ENCODE measurements at places on chromosomes 2 and 18.

DNA sequence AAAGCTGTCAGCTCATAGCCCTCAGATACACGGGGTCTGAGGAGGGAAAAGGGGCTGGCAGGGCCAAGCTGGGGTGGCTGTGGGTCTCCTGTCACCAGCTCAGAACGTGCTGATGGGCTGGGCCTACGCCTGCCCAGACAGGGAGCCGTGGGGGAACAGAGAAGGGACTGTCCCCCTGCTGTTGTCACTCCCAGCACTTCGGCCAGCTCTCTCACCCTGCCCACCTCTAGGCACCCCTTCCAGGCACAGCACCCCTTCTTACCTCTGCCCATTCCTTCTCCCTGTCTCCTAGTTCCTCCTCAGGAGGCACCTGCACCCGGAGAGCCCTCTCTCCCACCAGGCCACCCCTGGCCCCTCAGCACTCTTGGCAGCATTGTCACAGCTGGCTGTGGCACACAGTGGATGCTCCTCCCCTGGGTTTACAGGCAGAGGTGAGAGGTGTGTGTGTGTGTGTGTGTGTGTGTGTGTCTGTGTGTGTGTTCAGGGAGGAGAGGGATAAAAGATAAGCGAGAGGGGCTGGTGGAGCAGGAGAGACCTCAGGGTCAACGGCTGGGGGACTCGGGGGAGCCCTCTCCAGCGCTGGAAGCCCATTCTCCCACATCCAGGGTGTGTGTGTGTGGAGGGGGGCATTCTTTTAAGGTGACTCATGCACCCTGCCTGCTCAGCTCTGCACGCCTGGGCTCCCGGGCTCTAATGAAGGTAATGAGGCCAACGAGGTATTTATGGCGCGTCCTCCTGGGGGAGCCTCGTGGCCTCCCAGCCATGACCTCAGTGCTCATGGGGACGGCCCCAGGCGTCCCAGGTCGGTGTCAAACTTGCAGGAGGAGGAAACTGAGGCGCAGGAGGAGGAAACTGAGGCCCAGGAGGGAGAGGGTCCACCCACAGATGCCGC lies 66.1 kb upstream of the SMAD7 start:
- no peak for DNase-seq

DNA sequence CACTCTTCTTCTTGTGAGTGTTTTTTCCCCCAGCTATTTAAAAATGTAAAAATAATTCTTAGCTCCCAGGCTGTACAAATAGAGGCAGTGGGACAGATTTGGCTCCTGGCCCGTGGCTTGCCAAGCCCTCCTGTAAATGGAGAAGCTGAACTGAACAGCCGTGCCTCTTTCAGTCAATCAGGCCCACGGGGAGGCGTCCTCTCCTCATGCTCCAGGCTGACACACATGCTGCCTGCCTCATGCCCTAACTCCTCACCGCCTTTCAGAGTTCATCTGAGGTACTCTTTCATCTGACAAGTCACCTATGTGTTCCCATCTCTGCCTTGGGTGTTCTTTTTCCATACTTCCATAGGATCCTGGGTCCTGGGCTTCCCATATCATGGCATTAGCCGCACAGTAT lies 58.9 kb downstream of the BMP10 start:
- no peak for DNase-seq

DNA sequence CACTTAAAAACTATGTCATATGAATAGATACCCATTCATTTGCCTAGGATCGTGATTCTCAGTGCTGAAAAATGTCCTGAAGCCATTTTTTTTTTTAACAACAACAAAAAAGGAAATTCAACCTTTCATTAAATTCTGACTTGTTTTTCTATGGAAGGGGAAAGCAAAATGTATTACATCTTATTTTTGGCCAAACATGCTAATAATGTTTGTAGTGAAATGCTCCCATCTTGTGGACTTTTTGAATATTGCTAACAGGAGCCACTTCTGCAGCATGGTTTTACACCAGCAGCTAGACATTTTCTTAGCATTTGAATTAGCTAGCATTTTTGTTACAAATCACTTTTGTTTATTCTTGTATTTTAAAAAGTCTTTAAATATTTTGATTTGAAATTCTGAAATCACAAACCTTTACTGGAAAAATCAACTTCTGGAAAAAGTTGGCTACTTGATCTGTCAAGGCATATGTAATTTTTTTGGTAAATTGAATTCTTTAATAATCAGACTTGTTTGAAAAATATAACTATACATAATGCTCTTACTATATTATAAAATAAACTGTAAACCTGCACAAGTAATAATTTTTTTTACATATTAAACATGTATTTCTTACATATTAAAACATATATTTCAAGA lies 75.8 kb downstream of the KIDINS220 start:
- DNase-seq = no peak

DNA sequence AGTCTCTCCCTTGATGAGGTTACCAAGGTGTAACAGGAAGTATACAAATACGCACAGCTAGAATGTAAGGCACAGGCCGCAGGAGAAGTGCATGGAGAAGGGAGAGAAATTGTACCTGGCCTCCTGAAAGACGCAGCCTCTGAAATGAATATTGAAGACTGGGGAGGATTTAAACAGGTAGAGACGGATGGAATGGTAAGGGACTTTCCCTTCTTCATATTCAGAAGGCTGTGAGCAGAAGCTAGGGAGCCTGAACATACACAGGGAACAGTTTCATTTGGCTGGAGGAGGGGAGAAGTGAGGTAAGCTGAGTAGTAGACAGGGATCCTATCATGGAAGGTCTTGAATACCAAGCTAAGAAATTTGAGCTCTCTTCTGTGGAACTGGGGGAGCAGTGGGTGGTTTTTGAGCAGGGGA lies 112.7 kb downstream of the ANKRD44 start:
- DNase-seq = no peak

DNA sequence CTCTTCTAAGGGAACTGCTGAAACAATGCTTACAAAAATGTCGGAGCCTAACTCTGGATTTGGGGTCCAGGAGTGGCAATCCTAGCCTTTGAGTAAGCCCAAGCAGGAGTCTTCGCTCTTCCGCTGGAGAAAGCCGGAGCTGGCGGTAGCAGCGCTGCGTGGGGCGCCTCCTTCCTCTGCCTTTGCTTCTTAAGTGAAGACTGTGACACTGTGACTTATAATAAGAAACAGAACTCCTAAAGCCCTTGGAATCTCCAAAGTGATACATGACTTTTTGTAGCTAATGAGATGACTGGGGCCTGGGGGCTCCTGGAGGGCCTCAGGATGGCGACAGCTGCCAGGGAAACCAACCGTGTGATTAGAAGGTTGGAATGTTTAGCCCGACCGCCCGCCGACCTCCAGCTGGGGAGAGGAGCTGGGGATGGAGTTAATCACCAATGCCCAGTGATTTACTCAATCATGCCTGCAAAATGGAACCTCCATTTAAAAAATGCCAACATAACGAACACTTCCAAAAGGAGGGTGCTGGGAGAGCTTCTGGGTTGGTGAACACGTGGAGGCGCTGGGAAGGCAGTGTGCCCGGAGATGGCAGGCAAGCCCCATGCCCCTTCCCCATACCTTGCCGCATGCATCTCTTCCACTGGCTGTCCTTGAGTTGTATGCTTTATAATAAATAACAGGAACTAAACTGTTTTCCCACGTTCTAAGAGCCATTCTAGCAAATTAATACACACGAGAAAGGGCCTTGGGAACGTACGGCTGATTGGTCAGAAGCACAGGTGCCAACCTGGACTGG lies 29.0 kb upstream of the MAL start:
- DNase-seq = no peak

DNA sequence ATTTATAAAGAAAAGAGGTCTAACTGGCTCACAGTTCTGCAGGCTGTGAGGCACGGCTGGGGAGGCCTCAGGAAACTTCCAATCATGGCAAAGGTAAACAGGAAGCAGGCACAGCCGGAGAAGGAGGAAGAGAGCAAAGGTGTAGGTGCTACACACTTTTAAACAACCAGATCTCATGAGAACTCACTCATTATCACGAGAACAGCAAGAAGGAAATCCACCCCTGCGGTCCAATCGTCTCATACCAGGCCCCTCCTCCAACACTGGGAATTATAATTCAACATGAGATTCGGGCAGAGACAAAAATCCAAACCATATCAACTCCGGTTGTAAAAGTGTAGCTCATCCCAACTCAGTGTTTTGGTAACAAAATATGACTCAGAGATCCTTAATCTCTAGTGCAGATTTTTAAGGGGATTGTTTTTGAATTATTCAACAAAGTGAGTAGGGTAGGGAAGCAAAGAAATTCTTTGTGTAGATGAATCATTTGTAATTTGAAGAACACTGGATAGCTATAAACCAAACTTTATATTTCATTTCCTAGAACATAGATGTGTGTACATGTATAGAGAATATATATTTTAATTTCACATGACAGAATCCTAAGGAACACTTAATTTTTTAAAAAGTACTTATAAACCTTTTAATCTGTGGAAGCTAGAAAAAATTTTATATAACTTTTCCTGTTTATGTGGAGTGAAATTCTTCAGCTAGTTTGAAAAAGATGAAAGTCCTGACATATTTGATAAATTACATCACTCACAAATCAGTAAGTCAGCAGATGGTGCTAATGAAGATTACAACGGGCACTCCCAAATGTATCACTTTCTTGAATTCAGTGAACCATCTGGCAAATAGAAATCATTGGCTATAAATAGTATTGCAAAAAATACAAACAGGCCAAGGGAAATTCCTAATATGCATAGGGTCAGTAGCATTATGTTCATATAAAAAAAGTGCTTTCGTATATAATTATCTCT lies 130.1 kb downstream of the OLA1 start:
- DNase-seq = no peak

DNA sequence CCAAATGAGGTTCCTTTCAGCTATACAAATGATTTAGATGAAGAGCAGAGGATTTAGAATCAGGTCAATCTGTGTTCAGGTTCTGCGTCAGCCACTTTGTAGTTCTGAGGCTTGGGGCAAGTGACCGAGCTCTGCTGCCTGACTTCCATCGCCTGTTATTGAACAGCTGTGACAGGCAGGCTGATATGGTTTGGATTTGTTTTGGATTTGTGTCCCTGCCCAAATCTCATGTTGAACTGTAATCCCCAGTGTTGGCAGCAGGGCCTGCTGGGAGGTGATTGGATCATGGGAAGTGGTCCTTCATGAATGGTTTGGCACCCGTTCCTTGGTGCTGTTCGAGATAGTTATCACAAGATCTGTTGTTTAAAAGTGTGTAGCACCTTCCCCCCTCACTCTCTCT lies 18.6 kb downstream of the TYMS start:
- DNase-seq = no peak

GRCh38 chr2:230870544-230871360 lies 6.0 kb downstream of the ITM2C start:
- no peak for DNase-seq

DNA sequence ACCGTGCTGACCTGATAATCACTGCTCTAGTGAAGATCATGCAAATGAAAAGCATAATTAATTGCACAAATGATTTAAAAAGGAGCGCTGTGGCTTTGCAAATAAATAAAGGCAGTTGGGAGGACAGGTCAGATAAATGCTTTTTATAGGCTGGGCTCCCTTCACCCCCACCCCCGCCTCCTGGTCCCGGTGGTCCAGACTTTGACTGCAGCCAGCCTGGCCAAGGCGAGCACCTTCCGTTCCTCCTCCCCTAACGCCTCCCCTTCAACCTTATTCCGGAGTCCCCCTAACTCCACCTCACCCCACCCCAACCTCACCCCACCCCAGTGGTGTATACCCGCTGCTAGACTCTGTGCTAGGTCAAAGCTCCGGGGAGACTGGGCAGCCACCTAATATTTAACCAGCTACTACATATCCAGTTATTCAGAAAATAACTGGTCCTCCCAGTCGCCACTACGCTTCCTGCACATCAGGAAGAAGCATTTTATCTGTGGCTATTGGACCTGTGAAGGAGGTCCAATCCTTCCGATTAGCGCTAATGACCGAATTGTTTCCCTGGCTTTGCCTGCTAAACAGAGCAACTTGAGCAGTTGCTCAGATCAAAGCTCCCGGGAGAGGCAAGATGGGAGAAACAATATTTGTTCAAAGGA lies 3.7 kb upstream of the SP9 start:
- DNase-seq = no peak

GRCh38 chr18:35443434-35443833 lies 54.3 kb downstream of the INO80C start:
- DNase-seq = no peak

DNA sequence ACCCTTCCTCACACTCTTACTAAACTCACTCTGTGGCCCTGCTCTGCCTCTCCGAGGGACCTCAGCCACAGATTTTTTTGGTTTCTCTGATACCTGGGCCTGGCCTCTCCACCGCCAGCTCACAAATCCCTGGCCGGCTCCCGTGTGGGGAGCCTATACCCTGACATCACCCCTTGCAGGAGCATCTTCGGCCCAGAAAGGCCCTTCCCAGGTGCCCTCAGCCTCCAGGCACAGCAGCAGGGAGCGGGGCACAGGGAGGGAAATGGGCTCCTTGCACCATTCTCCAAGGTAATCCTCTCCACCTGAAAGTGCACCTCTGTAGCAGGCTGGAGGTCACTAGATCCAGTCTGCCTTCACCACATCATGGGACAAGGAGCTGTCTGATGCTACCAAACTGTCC lies 43.2 kb downstream of the CRACDL start:
- DNase-seq = no peak

DNA sequence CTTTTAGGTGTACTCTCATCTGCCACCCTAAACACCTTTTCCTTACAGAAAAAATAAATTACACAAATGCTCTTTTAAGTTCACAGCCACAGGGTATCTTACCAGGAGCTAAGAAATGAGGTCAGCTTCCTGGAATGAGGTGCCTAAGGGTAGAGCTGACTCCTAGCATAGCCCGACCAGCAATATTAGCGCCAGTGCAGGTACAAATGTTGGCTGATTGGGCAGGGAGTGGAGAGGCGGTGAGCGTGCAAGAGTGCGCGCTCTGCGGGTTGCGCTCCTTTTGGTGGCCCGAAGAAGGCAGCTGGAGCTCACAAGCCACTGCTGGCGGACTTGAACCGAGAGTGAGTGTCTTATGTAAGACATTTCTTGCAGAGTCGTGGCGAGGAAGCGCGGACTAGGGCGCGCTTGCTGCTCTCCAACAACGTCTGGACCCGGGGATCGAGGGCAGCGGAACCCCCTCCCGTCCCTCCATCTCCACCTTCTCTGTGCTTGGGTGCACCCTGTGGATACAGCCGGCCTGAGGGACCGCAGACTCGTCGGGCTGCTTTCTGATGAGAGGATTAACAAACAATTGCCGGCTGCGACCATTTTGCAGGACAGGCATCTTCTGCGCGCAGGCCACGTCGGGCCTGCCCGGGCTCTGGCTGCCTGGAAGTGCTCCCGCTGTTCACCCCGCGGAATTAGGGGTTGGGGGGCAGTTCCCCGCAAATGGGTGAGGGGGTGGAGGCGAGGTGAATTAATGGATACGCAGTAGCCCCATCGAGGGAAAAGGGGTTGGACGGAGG lies 17.3 kb downstream of the BOLA3 start:
- no peak for DNase-seq
